GM19239 (cell line): ENCODE measurements at places on chromosomes 1 and 21.

- no peak for DNase-seq
Observed at GRCh38 chr1:1780598-1781525, 2.6 kb upstream of the NADK start.

- DNase-seq, result no peak
Observed at GRCh38 chr1:5098981-5099385, 444.6 kb downstream of the AJAP1 start.

- DNase-seq, result no peak
Observed at GRCh38 chr1:245956225-245956624, 550.9 kb downstream of the SMYD3 start.

DNA sequence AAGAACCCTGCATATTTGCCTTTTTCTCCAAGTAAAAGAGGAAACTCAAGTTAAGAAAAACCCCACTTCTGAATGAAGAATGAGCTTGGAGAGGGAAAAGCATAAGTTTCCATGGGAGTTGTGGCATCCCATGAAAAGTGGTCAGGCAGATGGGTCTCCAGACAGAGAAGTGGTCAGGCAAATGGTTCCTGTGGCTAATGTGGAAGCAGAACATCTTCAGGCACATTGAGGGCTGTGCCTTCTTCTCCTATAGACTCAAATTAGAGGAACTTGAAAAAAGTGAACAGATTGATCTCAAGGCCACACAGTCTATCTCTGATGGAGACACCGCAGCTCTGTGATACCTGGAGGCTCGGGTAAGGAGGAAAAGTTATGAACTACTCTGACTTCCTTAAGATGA lies 55.7 kb upstream of the KIRREL1 start:
- no peak for DNase-seq

DNA sequence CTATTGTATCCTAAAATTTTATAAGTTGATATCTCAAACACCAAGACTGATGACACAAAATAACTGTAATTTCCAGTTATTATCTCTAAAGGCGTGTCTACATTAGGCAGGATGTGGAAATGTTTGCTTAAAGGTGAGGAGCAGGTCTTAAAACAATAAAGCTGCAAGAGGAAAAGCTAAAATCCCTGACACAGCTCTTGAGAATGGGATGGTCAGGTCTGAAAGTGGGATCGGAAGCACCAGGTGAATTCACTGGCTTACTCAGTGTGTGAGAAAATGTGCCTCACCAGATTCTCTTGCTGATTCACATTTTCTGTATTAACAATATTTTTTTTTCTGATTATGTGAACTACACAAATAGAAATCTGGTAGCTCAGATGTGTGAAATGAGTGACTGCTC lies 421.9 kb upstream of the ADAMTS5 start:
- DNase-seq, result no peak

- DNase-seq, result no peak
Observed at GRCh38 chr1:247437551-247438505, 20.1 kb downstream of the OR2B11 start.

DNA sequence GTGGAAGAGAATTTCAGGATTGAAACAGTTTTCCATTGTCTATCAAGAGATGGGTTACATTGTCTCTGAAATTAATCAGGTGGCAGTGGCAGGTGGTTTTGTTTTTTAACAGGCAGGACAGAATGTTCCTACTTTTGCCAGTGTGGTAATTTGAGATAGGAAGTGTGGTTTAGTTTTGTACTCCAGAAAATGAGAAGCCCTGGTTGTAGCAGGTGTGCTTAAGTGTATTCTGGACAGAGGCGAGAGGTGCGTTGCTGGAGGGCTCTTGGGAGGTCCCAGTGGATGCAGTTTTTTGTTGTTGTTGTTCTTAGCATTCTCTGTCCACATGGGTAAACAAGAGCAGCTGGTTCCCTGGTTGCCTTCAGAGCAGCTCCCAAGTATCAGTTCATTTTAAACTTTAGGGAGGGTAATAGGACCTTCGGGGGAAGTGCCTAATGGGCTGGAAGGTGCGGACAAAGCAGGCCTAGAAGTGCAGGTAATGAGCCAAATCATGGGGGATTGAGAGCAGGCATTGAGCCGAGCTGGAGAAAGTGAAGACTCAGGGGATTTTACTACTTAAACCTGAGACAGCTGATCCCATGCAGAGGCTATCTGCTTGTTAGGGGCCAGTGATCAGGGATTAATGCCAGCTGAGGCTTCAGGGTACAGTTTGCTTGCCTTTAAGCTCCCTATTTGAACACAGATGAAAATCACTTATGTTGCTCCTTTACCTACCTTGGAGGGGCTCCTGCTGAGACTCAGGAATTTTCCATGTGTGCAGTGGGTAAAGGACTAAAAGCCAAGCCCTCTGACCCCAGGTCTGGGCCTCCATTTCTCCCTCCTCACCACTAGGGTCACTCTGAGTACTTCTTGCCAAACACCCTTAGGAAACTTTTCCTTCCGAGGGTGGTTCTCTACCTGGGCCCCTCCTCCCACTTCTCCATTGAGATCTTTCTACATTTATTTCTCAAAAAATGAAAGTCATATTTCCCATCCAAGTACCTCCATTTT lies 6.1 kb downstream of the PFKFB2 start:
- DNase-seq, result no peak
